ENCODE measurements at places on chromosomes 3 and 15. TPM values are rescaled to one million over a fixed set of nuclear protein-coding genes. Genes with fewer than 3 reads are reported as not detected.

DNA sequence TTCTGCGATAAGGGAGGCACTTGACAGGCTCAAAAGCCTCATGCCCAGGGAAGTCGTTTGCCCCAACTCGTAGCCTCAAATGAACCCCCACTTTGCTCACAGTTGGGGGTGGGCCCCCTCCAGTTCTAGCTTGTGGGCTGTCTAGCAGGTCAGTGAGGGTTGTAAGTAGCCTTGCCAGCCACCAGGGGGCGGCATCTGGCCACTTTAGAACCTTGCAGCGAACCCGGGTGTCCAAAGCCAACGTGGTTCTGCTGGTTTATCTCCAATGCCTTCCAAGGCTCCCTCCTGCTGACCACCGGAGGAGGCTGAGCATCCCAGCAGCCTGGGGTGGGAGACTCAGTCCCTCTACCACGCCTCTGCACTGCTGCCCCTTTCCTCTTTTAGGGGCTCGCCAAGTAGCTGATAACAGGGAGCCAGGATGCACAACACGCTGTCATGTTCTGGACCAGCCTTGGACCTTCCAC, 9.2 kb upstream of the RBSN start:
- DNase-seq = peak; percentile 86

GRCh38 chr15:100094127-100094510, 247.7 kb downstream of the ADAMTS17 start:
- no peak for DNase-seq

- no peak for DNase-seq
Measured at GRCh38 chr3:19029837-19030521, 118.3 kb upstream of the KCNH8 start.

- DNase-seq = no peak
Measured at GRCh38 chr3:86837871-86838270, 153.1 kb downstream of the VGLL3 start.

GRCh38 chr3:65662095-65662494, 376.6 kb downstream of the MAGI1 start:
- DNase-seq = no peak

DNA sequence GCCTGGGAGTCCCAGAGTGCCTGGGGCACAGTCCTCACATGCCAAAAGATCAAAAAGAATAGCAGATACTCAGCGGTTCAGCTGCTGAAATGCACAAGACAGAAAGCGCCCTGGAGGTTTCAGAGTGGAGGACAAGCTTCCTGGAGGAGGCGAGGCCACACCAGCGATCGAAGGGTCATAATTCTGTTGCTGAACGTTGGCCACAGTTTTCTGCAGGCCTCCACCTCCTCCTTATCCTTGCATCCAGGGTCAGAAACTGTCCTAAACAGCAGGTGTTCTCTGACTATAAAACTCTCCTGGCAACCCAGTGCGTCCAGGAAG, 220.3 kb upstream of the LINGO1 start:
- no peak for DNase-seq

GRCh38 chr3:156563900-156564682, 9.2 kb upstream of the SSR3 start:
- no peak for DNase-seq

- no peak for DNase-seq
Measured at GRCh38 chr3:45518376-45519135, 76.0 kb upstream of the LIMD1 start.

- DNase-seq = no peak
Measured at GRCh38 chr3:51684971-51685751, 14.1 kb downstream of the TEX264 start.

DNA sequence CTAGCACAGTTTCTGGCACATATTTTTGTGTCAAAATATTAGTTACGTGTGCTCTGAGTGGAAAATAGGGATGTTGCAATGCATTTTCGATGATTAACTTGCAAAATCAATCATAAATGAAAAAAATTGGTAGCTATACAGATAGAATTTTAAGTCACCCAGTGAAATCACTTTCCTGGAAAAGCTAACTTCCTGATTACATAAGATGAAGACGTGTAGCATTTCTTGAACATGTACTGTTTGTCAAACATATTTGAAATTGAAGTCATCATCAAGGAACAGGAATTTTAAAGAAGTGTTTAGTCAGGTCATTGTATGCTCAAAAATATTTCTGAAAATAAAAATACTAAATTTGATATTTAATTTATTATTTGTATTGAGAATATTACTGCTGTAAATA, 977.7 kb downstream of the PLOD2 start:
- DNase-seq = no peak

DNA sequence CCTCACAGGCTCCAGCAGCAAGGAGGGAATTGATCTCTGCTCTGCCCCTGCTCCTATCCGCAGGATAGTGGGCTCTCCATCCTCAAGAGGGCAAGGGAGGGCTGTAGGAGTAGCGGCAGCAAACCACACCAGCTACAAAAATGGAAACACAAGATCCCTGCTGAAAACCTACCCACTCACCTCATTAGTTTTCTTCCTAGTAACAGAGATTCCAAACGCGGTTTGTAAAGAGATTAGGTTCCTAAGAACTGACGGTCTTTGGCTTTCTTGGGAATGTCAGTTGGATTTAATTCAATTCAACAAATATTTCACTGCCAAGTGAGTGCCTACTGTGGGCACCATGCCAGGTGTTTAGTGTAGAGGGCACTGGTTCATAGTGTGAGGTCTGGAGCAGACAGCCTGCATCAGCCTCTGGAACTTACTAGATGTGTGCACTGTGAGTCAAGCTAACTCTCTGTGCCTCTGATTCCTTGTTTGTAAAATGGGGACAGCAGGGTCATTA, 84.7 kb downstream of the MRPL46 start:
- peak; percentile 40 for DNase-seq

GRCh38 chr3:58025406-58025805, 17.2 kb downstream of the FLNB start:
- DNase-seq = no peak

- no peak for DNase-seq
Measured at GRCh38 chr15:67850994-67851571, 11.2 kb upstream of the RNU6-1 start.

DNA sequence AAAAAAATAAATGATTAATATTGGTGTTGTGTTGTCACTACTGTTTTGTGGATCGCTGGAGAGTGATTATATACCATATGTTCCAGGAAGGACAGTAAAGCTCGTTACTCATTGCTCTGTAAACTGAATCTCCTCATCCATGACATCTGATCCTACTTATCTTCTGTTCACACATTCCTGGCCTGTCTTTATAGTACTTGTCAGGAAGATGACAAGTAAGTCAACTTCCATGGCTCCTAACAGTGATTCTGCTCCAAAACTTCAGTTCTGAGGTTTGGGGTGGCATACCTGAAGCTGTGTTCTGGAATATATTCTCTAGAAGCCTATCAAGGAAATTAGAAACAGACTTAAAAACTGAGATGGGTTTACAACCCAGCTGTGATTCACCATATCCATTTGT, 288.9 kb downstream of the ZBBX start:
- no peak for DNase-seq

DNA sequence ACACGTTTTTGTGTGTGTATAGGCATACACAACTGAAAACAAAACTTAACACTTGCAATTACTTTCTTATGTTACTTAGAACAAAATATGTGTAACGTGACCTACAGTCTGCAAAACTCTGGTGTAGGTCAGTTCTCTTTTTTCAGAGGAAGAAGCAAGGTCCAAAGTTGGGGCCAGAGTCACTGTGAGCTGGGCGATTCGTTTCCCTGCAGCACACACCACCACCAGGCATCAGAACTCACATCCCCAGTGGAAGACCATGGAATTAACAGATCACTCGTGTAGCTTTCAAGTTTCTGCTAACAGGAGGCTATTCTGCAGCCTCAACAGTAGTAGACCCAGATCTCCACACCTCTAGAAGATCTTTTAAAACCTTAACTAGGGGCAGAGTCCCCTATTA, 25.8 kb downstream of the ANP32A start:
- DNase-seq = no peak

DNA sequence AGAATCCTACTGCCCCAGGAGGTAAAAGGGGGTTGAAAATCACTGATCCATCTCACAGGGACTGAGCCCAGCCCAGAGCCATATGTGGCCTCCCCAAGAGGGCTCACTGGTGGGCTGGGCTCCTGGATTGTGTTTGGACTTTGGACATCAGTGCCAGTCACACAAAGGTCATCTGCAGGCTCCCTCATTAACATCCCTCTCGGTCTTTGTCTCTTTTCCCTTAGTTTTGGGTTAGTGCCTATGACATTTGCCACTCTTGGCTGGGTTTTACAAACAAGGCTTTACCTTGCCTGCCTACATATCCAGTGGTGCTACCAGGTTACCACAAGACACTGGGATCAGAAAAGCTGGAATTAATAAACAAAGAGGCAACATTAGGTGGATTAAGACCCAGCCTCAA, 27.9 kb downstream of the IFT122 start:
- DNase-seq = peak; percentile 28

- DNase-seq = no peak
Measured at GRCh38 chr15:74042603-74043424, 39.5 kb downstream of the GOLGA6A start.

- DNase-seq = no peak
Measured at GRCh38 chr3:156826896-156827882, 1.0 kb downstream of the LEKR1 start.

DNA sequence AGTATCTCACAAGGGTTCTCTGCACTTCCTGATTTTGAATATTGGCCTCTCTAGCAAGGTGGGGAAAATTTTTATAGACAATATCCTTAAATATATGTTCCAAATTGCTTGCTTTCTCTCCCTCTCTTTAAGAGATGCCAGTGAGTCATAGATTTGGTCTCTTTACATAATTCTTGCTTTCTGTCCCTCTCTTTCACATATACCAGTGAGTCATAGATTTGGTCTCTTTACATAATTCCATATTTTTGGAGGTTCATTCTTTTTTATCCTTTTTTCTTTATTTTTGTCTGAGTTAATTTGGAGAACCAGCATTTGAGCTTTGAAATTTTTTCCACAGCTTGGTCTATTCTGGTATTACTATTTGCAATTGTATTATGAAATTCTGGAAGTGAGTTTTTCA, 77.7 kb upstream of the NUDT16 start:
- DNase-seq = no peak

DNA sequence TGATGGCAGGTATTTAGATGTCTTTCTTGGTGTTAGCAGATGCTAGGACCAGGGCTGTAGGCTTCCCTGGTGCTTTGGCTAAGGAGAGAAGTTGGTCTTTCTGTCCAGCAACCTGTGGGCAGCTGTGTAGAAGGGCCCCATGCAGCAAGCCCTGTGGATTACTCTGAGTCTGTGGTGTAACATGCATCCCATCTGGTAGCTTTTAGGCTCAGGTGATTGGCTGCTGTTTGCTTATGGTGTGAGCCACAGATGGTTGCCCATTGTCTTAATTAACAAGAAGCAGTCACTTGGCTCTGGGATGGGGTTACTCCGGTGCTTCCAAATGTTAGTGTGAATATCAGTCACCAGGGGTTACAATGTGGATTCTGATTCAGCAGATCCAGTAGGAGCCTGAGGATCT, 368.6 kb upstream of the C2CD4B start:
- DNase-seq = no peak

DNA sequence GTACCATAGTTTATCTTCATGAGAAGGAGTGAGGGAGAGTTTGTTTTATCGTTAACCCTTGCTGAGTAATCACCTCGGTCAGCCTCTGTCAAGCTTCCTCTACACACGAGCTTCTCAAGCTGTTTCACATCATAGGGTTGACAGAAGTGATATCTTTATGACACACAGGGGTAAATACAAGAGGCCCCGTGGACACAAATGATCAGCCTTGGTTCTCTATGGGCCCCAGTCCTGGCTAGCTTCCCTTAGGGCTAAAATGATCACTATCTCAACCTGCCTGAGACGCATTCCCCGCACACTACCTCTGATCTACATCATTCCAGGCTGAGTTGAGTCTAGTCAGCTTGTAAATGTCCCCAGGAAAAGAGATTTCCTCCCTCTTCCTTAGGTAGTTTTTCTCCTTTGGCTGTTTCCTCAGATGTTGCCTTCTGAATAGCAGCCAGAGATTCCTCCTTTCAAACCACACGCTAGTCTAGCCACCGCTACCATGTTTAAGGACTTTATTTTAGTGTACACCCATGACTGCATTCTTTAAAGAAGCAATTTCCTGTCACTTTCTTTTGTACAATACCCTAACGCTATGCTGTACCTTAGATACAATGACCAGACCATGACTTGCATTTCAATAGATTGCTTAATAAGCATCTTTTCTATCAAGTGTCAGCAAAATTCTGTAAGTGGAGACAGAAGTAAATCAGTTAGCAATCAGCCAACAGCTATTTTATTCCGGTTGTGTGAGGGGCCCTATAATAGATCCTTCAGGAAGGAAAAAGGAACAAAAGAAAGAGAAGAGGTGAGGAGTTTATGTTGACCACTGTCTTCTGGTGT, 35.1 kb upstream of the PPARG start:
- DNase-seq = peak; percentile 48

- no peak for DNase-seq
Measured at GRCh38 chr3:13070391-13071070, 2.7 kb downstream of the IQSEC1 start.

DNA sequence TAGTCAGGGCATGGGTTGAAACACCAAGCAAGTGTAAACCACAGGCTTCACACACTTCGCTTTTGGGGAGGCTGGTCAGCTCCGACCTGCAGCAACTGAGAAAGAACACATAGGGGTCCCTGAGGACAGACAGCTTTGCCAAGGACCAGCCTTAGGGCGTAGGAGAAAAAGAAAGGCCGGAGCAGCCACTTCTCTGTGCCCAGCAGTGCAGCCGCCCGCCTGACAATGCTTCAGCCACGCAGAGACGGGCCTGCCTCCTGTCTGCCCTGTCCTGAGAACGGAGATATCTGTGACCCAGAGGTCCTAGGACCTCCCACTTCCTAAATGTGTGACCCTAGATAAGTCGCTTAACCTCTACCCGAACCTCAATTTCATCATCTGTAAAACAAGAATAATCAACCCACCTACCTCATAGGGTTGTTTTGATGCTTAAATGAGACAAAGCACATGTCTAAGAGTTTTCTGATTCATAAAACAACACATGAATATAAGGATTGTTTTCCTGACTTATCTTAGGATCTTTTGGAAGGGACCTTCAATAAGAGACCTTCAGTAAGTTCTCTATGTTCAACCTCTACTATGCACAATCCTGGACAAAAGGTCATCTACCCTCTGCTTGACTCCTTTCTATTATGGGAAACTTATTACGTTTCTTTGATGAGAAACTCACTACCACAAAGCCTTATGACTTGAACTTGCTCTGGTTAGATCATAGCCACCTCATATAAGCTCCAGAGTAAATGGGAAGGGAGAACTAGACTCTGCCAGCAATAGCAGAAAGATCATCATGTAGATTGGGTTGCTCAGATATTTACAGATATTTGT, 32.9 kb upstream of the RFTN1 start:
- DNase-seq = no peak

The MYRIP gene
- 0.80 TPM for total RNA-seq

The INSYN1 gene
- total RNA-seq = 1.3 TPM

The TMEM40 gene
- not detected for total RNA-seq

The ZNF501 gene
- 2.6 TPM for total RNA-seq

The GPR171 gene
- total RNA-seq = not detected

The MYO1E gene
- 111 TPM for total RNA-seq

The INKA1 gene
- total RNA-seq = 5.1 TPM

The LSM3 gene
- 12.4 TPM for total RNA-seq

Data from hepatocyte (in vitro differentiated cells).